SJSA1 (cell line): ENCODE measurements at places on chromosomes 6 and 20. TPM values are rescaled to one million over a fixed set of nuclear protein-coding genes. Genes with fewer than 3 reads are reported as not detected.

- peaks cover 29% of the 10 kb centered on the region for H3K4me1 ChIP-seq
- no peak overlapping the region for H3K4me3 ChIP-seq
- DNase-seq, result no peak
- H3K27ac ChIP-seq, result no peak overlapping the region
- H3K36me3 ChIP-seq, result no peaks in the 10 kb centered on the region
- H3K27me3 ChIP-seq, result no peaks in the 10 kb centered on the region
These were observed 21.3 kb upstream of the CLIC5 start for GRCh38 chr6:46036911-46037310.

BNIP5 gene
- total RNA-seq, result not detected in 2 replicates

- H3K27me3 ChIP-seq, result no peaks in the 10 kb centered on the region
- no peak overlapping the region for H3K4me3 ChIP-seq
These were observed 9.2 kb upstream of the LY86 start for GRCh38 chr6:6579281-6579680.

DNA sequence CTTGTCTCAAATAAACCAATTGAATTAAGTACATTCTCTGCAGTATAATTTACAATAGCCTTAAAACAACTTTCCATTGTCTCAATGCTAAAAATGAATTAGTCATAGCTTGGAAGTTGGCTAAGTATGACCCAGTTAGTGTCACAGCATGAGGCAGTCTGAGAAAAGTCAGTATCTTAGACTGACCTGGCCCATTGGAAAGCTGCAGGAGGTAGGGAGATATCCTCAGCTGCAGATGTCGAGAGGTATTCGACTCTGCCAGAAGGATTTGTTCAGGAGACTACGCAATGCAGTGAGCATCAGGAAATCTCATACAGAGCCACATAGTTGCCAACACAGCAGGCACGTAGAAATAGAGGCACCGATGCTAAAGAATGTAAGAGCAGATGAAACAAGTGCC, 350.9 kb upstream of the NRSN1 start:
- H3K27ac ChIP-seq, result no peak overlapping the region
- no peaks in the 10 kb centered on the region for H3K36me3 ChIP-seq
- no peak for DNase-seq
- no peaks in the 10 kb centered on the region for H3K27me3 ChIP-seq
- no peak overlapping the region for H3K4me3 ChIP-seq

GRCh38 chr20:14114065-14114704, 118.9 kb downstream of the MACROD2 start:
- H3K36me3 ChIP-seq, result no peaks in the 10 kb centered on the region
- DNase-seq, result no peak
- no peak overlapping the region for H3K4me3 ChIP-seq

- DNase-seq, result no peak
- no peak overlapping the region for H3K4me3 ChIP-seq
- H3K27ac ChIP-seq, result no peak overlapping the region
These were observed 51.1 kb downstream of the MYO6 start for GRCh38 chr6:75800133-75800532.

GRCh38 chr20:49892260-49892659, 23.1 kb downstream of the SPATA2 start:
- H3K27me3 ChIP-seq, result no peaks in the 10 kb centered on the region
- no peak for DNase-seq
- H3K4me1 ChIP-seq, result peaks cover 23% of the 10 kb centered on the region
- peaks cover 23% of the 10 kb centered on the region for H3K36me3 ChIP-seq

DNA sequence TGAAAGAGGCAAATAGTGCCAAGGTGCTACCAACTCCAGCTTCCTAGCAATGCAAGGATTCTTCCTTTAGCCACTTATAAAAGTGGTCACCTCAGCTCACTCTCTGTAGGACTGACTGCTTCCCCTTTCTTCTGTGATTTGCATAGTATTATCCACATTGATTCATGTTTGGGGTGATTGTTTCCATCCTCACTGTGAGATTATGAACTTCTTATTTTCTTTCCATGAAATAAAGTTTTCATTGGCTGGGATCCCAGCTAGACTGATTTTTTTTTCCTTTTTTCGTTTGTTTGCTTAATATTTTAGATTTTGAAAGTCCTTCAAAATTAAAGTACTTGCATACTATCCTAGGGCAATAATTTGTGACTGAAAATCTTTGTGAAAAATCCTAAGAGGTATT, 50.5 kb downstream of the EYA4 start:
- no peak for DNase-seq
- H3K4me1 ChIP-seq, result no peaks in the 10 kb centered on the region
- 0 out of 2 replicates have a peak, but pooled peaks cover 4% of the 10 kb centered on the region for H3K27me3 ChIP-seq
- H3K36me3 ChIP-seq, result no peaks in the 10 kb centered on the region
- no peak overlapping the region for H3K27ac ChIP-seq

GRCh38 chr6:20744911-20745557, 210.8 kb downstream of the CDKAL1 start:
- no peaks in the 10 kb centered on the region for H3K36me3 ChIP-seq
- no peak for DNase-seq
- H3K27ac ChIP-seq, result no peak overlapping the region
- H3K27me3 ChIP-seq, result no peaks in the 10 kb centered on the region
- peaks cover 1% of the 10 kb centered on the region for H3K4me1 ChIP-seq

DNA sequence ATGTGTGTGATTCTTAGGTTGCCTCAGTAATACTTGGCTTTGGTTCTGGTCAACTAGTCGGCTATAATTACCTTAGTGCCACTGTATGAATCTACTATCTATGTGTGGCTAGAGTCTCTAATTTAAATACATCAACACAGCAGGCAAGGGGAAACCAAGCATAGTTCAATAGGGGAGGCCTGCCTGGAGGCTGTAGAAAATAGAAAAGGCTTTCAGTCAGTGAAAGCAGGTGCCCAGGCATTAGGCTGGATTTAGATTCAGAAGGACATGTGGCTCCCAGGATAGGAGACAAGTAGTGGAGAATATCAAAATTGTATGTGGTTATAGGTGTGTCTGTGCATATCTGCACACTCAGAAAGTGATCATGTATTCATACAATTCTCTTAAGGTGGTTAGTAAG, 115.1 kb upstream of the LAMP5 start:
- no peak for DNase-seq
- peaks cover 10% of the 10 kb centered on the region for H3K36me3 ChIP-seq
- 0 out of 2 replicates have a peak, but pooled peaks cover 2% of the 10 kb centered on the region for H3K27me3 ChIP-seq
- no peak overlapping the region for H3K27ac ChIP-seq
- no peak overlapping the region for H3K4me3 ChIP-seq
- H3K4me1 ChIP-seq, result peaks cover 9% of the 10 kb centered on the region

DNA sequence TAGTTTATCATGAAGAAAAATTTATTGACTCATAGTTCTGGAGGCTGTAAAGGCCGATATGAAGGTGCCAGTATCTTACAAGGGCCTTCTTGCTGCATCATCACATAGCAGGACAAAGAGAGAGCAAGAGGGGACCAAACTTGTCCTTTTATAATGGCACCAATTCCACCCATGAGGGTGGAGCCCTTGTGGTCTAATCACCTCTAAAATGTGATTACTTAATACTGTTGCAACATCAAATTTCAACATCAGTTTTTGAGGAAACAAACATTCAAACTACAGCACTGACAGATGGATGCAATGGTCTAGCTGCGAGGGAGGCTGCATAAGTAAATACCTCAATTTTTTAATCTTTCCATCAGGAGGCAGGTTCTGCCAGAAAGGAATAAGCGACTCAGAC, 76.7 kb upstream of the LAMA2 start:
- no peak overlapping the region for H3K4me3 ChIP-seq
- H3K27ac ChIP-seq, result no peak overlapping the region
- H3K4me1 ChIP-seq, result no peaks in the 10 kb centered on the region
- H3K27me3 ChIP-seq, result no peaks in the 10 kb centered on the region
- no peaks in the 10 kb centered on the region for H3K36me3 ChIP-seq
- DNase-seq, result no peak

DNA sequence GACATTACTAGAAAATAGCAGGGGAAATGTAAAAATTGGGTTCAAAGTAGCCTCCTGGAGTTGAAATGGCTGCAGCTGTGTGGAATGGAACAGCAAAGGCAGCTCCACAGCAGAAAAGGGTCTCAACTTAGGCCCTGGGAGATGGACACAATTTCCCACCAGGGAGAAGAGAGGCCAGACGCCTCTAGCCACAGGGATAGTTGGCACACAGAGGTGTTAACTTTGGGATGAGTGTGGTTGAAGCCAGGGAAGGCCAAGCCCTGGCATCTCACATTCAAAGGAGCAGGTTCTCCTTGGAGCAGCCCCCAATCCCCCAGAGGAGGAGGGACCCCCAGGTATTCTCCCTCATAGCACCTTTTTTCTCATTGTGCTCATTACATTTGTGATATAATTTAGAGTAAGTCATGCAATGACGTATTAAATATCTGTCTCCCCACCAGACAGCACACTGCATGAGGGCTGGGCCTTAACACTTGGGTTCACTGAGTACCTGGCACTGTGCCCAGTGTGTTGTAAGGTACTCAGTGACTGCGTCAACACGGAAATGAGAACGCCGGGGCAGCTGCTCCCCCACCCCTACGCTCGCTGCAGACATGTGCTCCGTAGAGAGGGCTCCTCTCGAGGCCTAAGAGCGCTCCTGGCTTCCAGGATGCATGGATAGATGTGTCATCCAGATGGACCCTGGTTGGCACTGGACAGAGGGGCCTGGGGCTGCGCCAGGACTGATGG, 76.0 kb upstream of the CD93 start:
- no peak for DNase-seq
- H3K4me3 ChIP-seq, result no peak overlapping the region
- H3K27ac ChIP-seq, result no peak overlapping the region
- peaks cover 14% of the 10 kb centered on the region for H3K4me1 ChIP-seq

- no peak overlapping the region for H3K27ac ChIP-seq
- H3K27me3 ChIP-seq, result no peaks in the 10 kb centered on the region
- no peaks in the 10 kb centered on the region for H3K36me3 ChIP-seq
- H3K4me1 ChIP-seq, result peaks cover 8% of the 10 kb centered on the region
- peak; percentile 19 for DNase-seq
These were observed 1019.5 kb upstream of the CITED2 start for GRCh38 chr6:140393665-140394540.

FERMT1 gene
- total RNA-seq, result 0.13 TPM in 1 of 2 replicates, not detected in the other

GRCh38 chr6:26273673-26274588, 91.1 kb upstream of the BTN3A2 start:
- peak overlapping the region; percentile 58 for H3K27ac ChIP-seq
- 0 out of 2 replicates have a peak, but pooled peaks cover 3% of the 10 kb centered on the region for H3K36me3 ChIP-seq
- H3K27me3 ChIP-seq, result no peaks in the 10 kb centered on the region
- H3K4me3 ChIP-seq, result peak overlapping the region; percentile 52

CST2 gene
- total RNA-seq, result not detected in 2 replicates

DNA sequence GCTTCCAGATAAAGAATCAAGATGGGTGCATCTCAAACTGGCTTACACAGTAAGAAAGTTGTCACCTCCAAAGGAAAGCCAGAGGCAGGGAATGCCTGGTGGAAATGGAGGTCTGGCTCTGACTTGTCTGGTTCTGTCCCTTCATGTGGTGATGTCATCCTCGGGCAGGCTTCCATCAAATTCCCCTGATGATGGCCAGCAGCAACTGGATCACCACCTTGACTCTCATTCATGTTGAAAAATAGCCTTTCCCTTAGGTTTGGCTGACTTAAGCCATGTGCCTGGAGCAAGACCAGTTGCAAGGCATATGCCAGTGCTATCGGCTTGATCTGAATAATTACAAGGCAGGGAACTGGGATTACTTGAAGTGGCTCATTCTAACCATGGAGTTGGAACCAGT, 28.8 kb downstream of the IMPG1 start:
- no peaks in the 10 kb centered on the region for H3K4me1 ChIP-seq
- no peak overlapping the region for H3K4me3 ChIP-seq
- no peaks in the 10 kb centered on the region for H3K27me3 ChIP-seq
- H3K27ac ChIP-seq, result no peak overlapping the region

- no peak overlapping the region for H3K4me3 ChIP-seq
- H3K27me3 ChIP-seq, result no peaks in the 10 kb centered on the region
- DNase-seq, result no peak
These were observed 107.8 kb downstream of the COL19A1 start for GRCh38 chr6:69974193-69974592.

DNA sequence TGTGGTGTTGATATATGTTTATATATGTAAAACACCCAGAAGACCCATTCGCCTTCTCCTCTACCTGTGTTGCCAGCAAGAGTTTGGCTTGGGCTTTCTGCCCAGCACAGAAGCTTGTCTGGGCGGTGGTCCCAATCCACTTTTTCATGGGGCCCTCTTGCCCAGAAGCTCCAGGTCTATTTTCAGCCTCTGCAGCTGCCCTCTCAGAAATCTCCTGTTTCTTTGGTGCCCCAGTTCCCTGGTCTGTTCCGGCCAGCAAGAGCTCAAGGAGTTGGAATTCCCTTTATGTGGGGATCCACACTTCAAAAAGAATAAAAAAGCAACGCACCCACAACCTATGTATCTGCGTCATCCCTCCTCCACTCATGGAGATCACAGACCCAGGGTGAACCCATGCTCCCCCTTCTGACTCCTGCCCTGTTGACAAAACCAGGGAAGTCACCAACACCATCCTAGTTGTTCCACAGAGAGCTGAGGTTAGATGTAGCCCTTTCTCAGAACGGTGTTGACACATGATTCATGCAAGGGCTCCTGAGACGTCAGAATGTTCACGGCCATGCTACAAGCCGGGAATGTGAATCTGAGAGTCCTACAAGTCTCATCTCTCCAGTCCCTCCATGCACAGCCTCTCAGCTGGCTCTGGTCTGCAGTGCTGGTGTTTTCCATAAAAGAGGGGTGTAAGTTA, 156.8 kb upstream of the RIN2 start:
- H3K27ac ChIP-seq, result no peak overlapping the region
- no peak for DNase-seq
- H3K27me3 ChIP-seq, result 0 out of 2 replicates have a peak, but pooled peaks cover 3% of the 10 kb centered on the region
- H3K4me1 ChIP-seq, result no peaks in the 10 kb centered on the region
- H3K36me3 ChIP-seq, result no peaks in the 10 kb centered on the region
- no peak overlapping the region for H3K4me3 ChIP-seq

- no peak overlapping the region for H3K27ac ChIP-seq
- no peak for DNase-seq
- H3K4me3 ChIP-seq, result no peak overlapping the region
- 0 out of 2 replicates have a peak, but pooled peaks cover 4% of the 10 kb centered on the region for H3K27me3 ChIP-seq
- H3K4me1 ChIP-seq, result no peaks in the 10 kb centered on the region
These were observed 124.9 kb upstream of the CST7 start for GRCh38 chr20:24823989-24824693.
